Peyer's patch (tissue), 4 donors: ENCODE measurements at places on chromosomes 12 and 14. TPM values are rescaled to one million over a fixed set of nuclear protein-coding genes. Genes with fewer than 3 reads are reported as not detected.

ADAM20 gene
- 3.2 TPM for total RNA-seq

TMTC1 gene
- 7.4 TPM for total RNA-seq

KRT8 gene
- 2,452 TPM for total RNA-seq

TNFAIP2 gene
- total RNA-seq: 94.9 TPM

IAPP gene
- not detected for total RNA-seq

PXMP2 gene
- 119 TPM for total RNA-seq
